ENCODE measurements at places on chromosomes 2 and 18.
A peak's percentile ranks its signal among the peaks of the same experiment; 100 is the strongest.

DNA sequence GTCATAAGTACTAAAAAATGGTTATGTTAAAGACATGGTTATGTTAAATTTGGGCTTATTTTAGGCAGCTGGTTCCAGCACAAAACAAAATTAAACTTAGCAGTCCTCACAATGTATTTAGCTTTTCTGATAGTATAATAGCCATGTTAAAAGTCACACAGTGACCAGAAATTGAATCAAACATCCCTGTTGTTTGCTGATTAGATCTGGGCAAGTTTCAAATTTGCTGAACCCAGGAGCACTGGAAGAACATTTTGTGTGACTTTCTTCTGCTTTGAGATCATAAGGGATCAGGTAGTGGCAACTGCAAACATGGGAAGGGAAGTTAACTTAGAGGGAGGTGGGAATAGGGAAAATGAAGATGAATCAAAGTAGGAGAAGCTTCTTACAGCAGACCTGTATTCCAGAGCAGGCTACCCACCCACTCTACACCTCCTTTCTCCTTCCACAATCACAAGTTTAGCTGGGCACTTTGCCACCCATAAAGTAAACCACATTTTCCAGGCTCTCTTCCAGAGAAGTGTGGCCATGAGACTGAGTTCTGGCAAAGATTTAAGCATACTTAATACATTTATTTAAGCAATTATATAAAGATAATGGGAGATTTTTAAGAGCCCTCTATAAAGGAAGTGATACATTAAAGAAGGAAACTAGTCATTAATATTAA, 616.1 kb upstream of the LRATD1 start:
- DNase-seq = peak; percentile 49

DNA sequence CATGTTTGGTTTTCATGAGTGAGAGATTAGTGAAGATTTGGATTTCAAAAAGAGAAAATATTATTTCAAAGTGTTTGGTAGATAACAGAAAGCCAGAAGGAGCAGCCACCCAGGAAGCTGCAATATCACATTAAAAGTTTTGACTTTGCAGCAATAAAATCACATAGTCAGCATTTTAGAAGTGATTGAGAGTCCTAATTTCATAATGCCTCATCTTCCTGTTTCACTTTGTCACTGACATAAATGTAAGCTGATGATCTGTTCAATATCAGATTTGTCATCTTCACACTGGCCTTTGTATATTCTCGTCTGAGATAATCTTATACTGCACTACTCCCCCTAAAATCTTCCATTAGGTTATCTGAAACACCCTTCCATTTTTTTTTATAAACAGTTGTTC, 690.5 kb downstream of the ADCYAP1 start:
- DNase-seq = no peak

DNA sequence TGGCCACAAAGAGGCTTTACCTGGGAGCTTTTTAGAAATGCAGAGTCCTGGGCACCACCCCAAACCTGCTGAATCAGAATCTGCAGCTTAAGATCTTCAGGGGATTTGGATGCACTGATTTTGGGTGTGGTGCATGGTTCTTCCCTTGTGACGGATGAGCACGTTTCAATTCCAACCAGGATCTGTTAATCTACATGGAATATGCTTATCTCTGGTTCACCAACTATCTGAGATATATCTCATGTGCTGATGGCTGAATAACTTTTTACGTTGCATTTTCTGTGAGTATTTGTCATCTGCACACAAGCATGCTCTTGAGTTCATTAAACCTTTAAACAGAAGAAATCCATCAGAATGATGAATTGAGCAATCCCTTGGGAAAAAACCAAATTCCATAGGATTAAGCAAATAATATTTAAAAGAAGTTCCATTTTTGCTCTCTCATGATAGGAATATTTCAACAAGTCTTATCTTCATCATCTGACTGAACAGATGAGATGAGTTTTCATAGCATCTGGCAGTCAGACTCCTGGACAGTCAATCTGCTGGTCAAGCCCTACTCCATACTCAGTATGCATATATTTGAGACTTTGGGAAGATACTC, 120.6 kb downstream of the PLB1 start:
- no peak for DNase-seq

- no peak for DNase-seq
Measured at GRCh38 chr2:21939967-21940366, 816.2 kb downstream of the TDRD15 start.

DNA sequence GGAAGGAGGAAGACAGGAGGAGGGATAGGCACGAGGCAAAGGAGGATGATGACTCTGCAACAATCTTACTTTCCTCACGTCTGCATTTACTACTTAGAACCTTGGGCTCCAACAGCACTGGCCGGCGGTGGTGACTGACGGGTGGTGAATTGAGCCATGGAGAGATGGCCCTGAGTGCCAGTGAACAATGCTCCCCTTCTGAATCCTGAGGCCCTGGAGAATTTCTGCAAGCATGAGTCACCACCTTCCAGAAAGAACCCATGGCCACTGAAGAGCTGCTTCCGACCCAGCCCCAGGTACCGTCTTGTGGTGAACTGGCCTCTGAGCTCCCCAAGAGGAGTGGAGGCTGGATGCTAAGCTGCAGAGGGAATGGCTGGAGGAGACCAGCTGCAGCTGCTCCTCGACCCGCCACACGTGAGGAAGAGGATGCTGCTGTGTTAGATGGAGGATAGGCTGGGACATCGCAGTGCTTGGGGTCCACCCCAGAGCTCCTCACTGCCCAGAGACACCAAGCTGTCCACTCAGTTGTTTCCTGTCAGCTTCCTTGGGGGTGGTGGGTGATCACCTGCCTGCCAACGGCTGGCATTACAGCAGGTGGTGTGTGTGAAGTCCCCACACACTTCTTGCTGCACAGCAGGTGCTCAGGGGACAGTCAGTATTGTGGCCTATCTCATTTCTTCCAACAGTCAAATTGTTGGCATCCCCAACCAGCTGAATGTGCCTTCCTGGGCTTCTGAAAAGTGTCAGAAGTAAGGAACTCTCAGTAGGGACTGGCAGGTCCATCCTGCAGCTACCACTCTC, 186.5 kb upstream of the ID2 start:
- DNase-seq = peak; percentile 17
